ENCODE measurements at places on chromosomes 1 and 21. TPM values are rescaled to one million over a fixed set of nuclear protein-coding genes. Genes with fewer than 3 reads are reported as not detected.

OLFML3 gene
- total RNA-seq = 8.6 TPM

DNASE2B gene
- not detected for total RNA-seq

ABCG1 gene
- 66.0 TPM for total RNA-seq

RXFP4 gene
- not detected for total RNA-seq
